Osteocyte (in vitro differentiated cells): ENCODE measurements at places on chromosomes 2 and 18. TPM values are rescaled to one million over a fixed set of nuclear protein-coding genes. Genes with fewer than 3 reads are reported as not detected.

MTA3 gene
- total RNA-seq: 49.2 and 49.3 TPM in 2 replicates

DNA sequence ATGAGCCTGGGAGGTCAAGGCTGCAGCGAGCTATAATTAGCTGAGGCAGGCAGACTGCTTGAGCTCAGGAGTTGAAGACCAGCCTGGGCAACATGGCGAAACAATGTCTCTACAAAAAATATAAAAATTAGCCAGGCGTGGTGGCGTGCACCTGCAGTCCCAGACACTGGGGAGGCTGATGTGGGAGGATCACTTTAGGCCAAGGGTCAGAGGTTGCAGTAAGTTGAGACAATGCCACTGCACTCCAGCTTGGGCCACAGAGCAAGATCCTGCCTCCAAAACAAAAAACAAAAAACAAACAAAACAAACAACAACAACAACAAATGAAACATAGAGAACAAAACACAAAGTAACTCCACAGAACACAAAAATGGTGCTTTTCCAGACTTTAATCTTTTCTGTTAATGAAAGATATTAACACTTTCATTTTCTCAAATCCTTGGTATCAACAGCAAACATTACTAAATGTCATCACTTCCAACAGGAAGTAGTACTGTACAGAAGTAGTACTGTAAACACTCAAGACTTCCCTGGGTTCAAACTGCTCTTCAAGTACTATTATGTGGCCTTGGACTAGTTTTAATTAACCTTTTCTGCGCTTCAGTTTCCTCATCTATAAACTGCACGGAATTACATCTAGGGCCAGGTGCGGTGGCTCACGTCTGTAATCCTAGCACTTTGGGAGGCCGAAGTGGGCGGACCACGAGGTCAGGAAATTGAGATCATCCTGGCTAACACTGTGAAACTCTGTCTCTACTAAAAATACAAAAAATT is 27.9 kb downstream of the PUM2 start:
- H3K27me3 ChIP-seq: no peaks in the 10 kb centered on the region
- H3K36me3 ChIP-seq: peaks cover 36% of the 10 kb centered on the region
- H3K27ac ChIP-seq: no peak overlapping the region
- peaks cover 15% of the 10 kb centered on the region for H3K4me1 ChIP-seq
- no peak for DNase-seq
- H3K4me3 ChIP-seq: no peak overlapping the region

DNA sequence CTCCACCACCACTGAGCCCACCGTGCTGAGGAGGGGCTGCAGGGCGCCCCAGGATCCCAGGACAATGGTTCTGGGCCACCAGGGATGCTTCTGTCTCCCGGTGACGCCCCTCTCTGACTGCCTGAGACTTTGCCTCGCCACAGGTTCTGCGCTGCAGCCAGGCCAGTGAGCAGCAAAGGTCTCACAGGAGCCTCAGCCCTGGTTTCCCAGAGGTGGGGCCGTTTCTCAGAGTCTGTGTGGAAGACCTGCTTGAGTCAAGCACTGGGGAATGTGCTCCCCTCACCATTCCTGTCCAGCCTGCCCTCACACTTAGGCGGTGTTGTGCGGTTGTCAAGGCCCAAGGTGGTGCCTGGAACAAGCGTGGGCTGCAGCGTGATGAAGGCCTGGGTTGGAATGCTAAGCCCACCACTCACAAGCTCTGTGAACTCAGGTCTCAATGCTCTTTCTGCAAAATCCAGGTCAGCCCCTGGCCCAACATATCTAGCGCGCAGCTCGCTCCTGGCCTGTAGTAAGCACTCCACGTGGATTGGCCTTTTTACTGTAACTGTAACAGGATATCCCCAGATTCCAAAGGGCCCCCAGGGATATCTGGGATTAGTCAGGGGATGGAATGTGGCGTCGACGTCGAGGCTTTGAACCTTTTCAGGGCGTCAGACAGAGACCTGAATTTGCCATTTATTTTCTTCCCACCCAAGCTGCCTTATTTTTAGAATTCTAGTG is 47.6 kb downstream of the PLB1 start:
- H3K4me3 ChIP-seq: no peak overlapping the region
- H3K4me1 ChIP-seq: peaks cover 3% of the 10 kb centered on the region

GRCh38 chr2:148461876-148462275 is 182.7 kb upstream of the EPC2 start:
- no peak overlapping the region for H3K4me3 ChIP-seq
- H3K27me3 ChIP-seq: no peaks in the 10 kb centered on the region
- H3K27ac ChIP-seq: no peak overlapping the region

- H3K36me3 ChIP-seq: peaks cover 9% of the 10 kb centered on the region
- H3K27me3 ChIP-seq: no peaks in the 10 kb centered on the region
- H3K27ac ChIP-seq: no peak overlapping the region
- no peak for DNase-seq
- peaks cover 13% of the 10 kb centered on the region for H3K4me1 ChIP-seq
- H3K4me3 ChIP-seq: no peak overlapping the region
Observed at GRCh38 chr18:36783792-36784191, 45.0 kb downstream of the TPGS2 start.
